Activated CD4-positive, alpha-beta T cell treated with anti-CD3 and anti-CD28 coated beads, Interleukin-2, amount 10 ng/mL, durations not matched to agents 24 days and 14 days (primary cell): ENCODE measurements at places on chromosomes 2 and 18.

- DNase-seq, result no peak
Measured at GRCh38 chr2:49261781-49262180, 107.5 kb upstream of the FSHR start.

DNA sequence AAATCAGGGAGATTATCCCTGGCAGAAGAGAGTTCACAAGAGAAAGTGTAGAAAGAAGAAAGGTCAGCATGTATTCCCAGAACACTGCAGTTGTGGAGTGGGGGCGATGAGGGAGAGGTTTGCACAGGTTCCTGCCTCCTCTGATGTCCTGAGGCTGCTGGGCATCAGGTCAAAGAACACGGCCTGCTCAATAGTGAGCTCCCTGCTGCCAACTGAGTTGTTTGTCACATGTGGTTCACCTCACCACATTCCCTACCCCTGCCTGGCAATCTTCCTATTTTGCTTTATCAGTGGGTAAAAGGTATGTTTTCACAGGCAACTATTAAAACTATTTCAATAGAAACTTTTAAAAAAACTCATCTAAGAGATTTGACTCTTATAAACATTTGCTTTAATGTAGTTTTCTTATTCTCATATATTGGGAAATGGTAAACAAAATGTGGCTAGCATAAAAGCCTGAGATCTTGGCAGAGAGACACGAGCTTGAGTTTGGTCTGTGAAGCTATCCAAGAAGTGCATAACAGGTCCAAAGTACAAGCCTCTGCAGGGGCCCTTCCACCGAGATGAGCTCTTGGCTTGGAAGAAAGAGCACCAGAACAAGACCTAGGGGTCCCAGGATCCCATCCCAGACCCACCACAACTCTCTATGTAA, 123.9 kb upstream of the SRD5A2 start:
- no peak for DNase-seq

DNA sequence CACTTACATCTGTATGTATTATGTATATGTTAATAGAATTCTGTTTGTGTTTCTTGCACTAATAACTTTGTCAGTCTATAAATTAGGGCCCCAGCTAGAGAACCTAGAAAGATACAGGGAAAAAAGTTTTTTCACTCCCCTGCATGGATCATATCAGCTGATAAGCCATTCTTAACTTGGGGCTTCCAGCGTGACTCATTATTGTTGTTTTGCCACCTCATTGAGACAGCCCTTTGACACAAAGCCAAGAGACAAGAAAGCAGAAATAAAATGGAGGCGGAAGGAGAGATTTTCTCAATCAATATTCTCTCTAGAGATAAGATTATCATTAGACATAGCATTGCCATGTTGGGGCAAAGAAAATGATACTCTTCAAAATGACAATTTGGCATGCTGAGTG, 93.4 kb downstream of the AKAIN1 start:
- no peak for DNase-seq

- DNase-seq, result no peak
Measured at GRCh38 chr2:238793306-238793705, 54.6 kb upstream of the TWIST2 start.

- no peak for DNase-seq
Measured at GRCh38 chr2:121530212-121530705, 421 bp upstream of the RNU4ATAC start.

DNA sequence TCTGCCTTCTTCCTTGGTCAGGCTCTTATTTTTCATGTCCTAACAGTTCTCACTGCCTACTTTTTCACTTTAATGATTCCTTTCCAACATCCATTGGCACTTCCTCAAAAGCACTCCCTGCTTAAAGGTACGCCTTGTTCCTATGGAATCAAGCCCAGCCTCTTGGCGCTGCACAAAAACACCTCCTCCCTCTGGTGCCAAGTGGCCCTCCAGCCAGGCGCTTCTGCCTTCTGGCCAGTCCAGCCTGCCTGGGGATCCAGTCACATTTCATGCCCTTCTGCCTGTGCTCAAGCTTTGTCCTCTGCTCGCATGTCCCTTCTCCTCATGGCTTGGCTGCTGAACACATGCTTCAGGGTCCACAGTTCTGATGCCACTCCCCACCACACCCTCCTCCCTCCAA, 6.3 kb downstream of the TPRKB start:
- DNase-seq, result no peak

- no peak for DNase-seq
Measured at GRCh38 chr18:76450452-76451395, 44.3 kb downstream of the ZNF516 start.

DNA sequence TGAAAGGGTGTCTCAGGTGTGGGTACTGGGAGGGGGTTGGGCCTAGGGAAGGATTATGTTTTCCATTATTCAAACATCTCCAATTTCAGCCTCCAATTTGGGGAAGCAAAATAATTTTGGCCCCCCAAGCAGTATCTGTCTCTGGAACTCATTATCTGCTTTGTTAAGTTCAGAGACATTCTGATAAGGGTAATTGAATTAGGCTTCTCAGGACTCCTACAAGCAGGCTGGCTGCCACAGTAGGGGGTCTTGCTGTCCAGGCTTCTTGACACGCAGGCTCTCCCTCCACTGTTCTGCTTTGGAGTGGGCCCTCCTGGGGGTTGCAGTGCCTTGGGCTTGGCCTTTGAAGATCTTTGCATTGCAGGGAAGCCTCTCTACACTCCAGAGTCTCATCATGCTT, 108.1 kb upstream of the SIX2 start:
- DNase-seq, result no peak

- DNase-seq, result peak; percentile 38
Measured at GRCh38 chr2:237184192-237184918, 98.7 kb downstream of the COPS8 start.

DNA sequence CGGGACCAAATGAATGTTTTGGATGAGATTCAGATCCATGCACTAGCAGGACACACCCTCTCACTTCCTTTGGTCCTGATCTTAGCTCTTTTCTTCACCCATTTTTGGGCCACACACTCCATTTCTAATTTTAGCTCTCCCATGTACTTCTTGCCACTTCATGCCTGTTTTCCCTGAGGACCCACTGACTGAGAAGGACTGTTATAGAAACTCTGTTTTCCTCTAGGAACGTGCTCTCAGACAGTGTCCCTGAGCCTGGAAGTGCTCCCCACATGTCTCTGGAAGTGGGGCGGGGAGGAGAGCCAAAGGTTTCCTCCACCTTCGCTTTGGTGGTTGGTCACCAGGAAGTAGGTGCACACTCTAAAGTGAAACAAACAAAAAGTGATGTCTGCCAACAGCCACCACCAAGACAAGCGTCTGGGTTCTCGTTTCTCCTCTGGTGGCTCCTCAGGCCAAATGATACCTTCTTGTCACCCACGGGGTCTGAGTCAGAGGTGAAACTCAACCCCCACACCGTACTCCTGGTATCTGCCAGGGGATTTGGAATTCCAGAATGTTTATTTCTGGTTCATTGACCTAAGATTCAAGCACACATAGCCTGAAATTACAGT, 74.7 kb downstream of the MERTK start:
- no peak for DNase-seq

- no peak for DNase-seq
Measured at GRCh38 chr18:62179213-62179612, 7.6 kb downstream of the PIGN start.

DNA sequence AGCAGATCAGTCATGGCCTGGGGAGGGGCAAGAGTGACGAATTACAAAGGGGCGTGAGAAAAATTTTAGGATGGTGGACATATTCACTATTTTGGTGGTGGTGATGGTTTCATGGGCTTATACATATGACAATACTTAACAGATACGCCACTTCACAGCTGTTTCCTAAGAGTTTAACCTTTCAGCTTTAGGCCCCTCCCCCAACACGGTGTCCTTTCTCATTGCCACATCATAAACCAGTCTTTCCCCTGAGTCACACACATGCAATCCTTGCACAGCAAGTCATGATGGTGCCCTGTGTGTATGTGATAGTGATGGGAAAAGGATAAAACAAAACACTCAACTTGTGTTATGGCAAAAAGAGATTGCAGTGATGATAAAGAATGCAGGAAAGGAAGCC, 47.6 kb upstream of the IL1R1 start:
- DNase-seq, result no peak

GRCh38 chr2:61536180-61536571, 2.0 kb downstream of the XPO1 start:
- peak; percentile 71 for DNase-seq

DNA sequence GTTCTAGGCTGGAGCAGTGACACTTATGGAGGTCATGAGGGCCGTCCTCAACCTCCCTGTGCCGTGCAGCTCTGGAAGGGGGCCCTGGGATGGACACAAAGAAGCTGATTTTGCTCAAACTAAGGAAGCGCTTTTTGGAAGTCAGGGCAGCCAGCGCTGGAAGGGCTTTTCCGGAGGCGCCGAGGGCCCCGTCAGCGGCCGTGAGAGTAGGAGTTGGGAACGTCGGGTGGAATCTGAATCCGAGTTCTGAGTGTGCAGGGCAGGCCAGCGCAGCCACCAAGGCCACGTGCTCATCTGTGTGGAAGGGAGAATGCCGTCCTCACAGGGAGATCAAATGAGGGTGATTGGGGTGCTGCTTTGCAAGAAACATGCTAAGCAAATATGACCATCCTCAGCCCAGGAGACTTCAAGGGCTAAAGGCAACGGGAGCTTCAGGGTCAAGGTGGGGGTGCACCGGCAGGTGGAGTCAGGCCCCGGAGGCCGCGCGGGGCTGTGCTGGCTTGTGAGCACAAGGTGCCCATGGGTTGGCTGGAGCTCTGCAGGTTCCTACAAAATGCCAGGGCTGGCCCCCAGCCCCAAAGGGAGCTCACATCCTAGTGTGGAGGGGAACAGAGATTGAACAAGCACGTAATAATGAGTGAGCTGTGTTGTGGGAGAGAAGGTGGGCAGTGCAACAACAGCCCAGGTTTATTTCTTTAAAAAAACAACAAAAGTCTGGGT, 70.4 kb upstream of the HPCAL1 start:
- DNase-seq, result no peak

DNA sequence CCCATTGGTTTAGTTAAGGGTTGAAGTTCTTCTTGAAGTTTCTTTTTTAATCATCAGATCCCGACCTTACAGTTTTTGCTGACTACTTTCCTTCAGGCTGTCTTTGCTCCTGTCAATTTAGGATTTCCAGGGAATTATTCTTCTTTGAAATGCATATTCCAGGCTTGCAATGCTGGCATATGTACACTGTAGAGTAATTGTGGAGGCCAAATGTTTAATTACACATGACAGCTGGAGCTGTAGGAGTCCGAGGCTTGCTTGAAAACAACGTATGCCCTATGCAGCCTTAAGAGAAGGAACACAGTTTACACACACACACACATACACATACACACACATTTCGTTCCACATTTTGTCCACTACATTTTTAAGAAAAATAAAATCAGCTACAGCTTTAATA, 602.3 kb downstream of the TMEM182 start:
- no peak for DNase-seq

GRCh38 chr2:191358325-191359025, 113.3 kb downstream of the MYO1B start:
- no peak for DNase-seq

- DNase-seq, result no peak
Measured at GRCh38 chr2:196331143-196331542, 159.8 kb upstream of the STK17B start.

- no peak for DNase-seq
Measured at GRCh38 chr2:168632709-168633121, 169.7 kb upstream of the NOSTRIN start.

DNA sequence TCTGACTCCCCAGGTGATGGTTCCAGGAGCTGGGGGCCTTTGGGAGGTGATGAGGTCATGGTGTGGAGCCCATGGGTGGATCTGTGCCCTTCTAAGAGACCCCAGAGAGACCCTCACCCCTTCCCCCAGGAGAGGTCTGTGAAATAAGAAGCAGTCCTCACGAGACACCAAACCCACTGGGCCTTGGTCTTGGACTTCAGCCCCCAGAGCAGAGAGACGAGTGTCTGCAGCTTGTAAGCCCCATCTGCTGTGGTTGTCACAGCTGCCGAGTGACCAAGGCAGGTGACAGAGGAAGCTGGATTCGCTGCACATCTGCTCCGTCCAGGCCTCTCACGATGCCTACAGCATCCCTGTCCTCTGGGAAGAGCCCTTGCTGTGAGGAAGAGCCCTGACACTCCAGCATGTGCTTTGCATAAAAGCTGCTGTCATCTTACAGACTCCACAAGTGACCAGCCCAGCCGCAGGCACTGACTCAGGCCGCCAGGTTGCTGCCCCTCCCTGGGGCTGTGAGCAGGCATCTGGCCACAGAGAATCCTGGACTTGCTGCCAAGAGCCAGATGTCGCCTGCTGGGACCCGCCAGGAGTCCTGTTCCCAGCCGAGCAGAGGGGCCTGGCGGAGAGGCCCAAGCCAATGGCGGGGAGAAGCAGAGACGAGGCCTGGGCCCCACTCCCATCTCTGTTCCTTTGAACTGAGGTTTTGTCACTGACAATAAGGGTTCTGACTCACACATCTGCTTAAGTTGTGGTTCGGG, 150.8 kb downstream of the PXDN start:
- no peak for DNase-seq

DNA sequence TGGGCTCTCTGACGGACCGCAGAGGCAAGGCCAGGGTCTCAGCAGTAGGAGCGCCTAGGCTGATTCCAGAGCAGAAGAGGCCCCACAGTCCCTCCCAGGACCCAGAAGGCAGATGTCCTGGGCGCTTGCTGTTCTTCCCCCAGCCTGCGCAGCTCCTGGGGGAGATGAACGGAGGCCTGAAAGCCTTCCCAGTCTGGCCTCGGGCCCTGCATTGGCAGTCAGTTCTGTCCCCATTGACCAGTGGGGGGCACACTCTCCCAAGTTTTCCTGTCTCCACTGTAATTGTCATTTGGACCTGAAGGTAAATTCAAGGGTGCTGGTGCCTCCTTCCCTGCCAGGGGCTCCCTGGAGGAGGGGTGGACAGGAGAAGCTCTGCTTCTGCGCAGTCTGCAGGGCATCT, 345.7 kb downstream of the CYP26B1 start:
- DNase-seq, result no peak

DNA sequence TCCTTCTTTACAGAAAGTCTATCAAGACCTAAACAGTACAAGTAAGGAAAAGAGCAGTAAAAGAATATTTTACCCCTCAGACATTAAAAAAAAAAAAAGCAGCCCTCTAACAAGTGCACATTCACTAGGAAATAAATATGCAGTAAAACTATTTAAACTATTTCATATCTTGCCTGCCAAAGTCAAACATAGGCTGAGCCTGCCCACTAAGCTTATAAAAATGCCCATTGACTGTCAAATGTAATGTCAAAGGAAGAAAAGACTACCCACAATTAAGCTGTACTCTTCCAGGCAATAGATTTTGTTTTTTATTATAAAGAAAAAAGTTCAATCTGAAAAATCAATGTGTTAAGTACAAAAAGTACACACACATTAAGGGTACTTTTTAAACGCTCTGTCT, 11.8 kb downstream of the ALS2 start:
- DNase-seq, result no peak

GRCh38 chr2:56522605-56523089, 338.9 kb downstream of the CCDC85A start:
- no peak for DNase-seq

- DNase-seq, result no peak
Measured at GRCh38 chr2:190554357-190555006, 20.0 kb upstream of the NEMP2 start.

GRCh38 chr2:9378433-9379390, 44.6 kb downstream of the ITGB1BP1 start:
- no peak for DNase-seq
